Left lung (tissue), 14 donors: ENCODE measurements at places on chromosomes 3 and 15. TPM values are rescaled to one million over a fixed set of nuclear protein-coding genes. Genes with fewer than 3 reads are reported as not detected.

CCDC71 gene
- polyA plus RNA-seq, result 20.0 TPM

MNS1 gene
- polyA plus RNA-seq, result 22.8 TPM

HPS3 gene
- polyA plus RNA-seq, result 34.9 TPM

GCNT3 gene
- 1.4 TPM for polyA plus RNA-seq

DNA sequence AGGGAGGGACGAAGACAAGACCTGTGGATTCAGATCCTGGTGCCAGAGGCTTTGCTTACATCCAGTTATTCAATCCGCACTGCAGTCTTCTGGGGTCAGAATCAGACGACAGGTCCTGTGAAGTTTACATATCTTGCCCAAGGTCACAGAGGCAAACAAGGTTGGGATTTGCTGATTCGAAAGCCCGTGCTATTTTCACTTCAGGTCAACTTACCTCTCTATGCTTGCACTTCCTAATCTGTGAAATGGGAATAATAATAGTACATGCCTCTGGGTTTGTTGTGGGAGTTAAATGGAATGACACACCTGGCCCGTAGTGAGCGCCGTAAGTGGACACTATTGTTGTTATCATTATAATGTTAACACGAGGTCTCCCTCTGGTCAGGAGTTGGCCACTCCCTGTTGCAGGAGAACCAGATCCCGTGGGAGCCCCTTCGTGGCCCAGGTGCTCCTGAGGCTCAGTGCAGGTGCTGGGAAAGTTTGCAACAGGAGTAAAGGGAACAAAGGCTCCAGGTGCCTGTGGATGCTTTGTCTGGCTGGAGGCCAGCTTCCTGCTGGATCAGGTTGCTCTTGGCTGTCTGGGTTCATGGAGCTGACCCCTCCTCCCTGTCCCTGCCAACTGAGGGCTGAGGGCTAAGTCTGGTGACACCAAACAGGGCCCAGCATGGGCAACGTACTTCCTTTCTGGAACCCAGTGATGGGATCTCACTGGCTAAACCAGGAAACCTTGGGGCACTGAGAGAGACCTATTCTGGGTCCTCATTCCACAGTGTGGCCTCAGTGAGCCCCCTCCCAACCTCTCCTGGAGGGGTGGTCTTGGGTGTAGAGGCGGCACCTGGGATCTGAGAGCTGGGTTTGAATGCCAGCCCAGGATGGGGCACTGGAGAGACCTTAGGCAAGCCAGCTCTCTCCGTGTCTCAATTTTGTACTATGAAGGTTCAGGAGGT is 40.1 kb upstream of the SEMA4B start:
- DNase-seq, result no peak

- DNase-seq, result no peak
These were observed 428.8 kb upstream of the C2CD4B start for GRCh38 chr15:62593681-62594399.

- DNase-seq, result no peak
These were observed 35.0 kb downstream of the RPL39L start for GRCh38 chr3:187104342-187104741.

DNA sequence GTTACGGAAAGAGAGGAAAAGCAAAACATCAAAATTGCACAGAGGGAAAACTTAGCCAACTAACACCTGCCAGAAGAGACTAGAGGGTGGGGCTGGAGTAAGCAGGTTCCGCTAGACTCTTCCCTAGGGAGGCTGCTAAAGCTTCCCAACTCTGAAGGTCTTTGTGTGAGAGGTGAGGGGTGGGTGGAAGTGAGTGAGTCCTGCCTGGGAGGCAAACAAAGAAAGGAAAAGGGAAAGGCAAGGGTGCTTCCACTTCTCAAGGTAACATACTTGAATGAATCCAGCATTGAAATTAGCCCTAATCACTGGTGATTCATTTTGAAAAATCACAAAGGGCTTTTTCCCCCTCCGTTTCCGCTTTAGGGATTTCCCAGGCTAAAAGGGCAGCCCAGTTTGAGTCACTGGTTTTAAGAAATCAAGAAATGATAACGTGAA is 220.5 kb upstream of the ADAMTS9 start:
- no peak for DNase-seq

GRCh38 chr15:40333922-40334492 is 6.7 kb downstream of the CCDC9B start:
- peak; percentile 86 for DNase-seq

- peak; percentile 36 for DNase-seq
These were observed 942 bp downstream of the ELP6 start for GRCh38 chr3:47512416-47513124.

- DNase-seq, result no peak
These were observed 13.1 kb downstream of the SLC7A14 start for GRCh38 chr3:170572665-170573253.

GRCh38 chr3:99023590-99024192 is 122.2 kb upstream of the DCBLD2 start:
- DNase-seq, result no peak

GRCh38 chr3:57555306-57555705 is 768 bp upstream of the PDE12 start:
- no peak for DNase-seq

DNA sequence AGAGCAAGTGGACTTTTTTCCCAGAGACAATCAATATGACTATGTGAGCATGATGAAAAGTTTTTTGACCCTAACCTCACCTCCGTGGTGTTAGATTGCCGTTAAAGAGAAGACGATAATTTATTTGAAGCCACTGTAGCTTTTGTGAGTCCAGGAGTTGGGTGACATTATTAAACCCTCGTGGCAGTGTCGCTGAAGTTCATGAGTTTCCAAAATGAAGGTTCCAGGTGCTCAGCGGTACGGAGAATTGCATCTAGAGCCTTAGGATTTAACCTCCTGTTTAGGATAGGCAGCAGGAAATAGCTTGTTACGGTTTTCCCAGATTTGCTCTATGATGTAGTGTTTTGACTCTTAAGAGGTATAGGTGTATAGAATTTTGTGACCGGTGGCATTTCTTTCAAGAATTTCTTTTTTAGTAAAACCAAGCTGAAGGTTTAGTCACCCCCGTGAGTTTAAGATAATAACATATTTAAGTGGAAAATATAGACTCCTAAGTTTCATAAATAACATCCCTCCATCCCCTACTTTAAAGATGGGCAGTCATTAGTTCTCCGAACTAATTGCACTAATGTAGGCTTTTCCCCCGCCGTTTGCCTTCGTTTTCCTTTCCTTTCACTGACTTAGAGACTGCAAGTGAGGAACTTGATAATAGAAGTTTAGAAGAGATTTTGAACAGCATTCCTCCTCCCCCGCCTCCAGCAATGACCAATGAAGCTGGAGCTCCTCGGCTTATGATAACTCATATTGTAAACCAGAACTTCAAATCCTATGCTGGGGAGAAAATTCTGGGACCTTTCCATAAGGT is 2.0 kb downstream of the SMC4 start:
- peak; percentile 48 for DNase-seq

DNA sequence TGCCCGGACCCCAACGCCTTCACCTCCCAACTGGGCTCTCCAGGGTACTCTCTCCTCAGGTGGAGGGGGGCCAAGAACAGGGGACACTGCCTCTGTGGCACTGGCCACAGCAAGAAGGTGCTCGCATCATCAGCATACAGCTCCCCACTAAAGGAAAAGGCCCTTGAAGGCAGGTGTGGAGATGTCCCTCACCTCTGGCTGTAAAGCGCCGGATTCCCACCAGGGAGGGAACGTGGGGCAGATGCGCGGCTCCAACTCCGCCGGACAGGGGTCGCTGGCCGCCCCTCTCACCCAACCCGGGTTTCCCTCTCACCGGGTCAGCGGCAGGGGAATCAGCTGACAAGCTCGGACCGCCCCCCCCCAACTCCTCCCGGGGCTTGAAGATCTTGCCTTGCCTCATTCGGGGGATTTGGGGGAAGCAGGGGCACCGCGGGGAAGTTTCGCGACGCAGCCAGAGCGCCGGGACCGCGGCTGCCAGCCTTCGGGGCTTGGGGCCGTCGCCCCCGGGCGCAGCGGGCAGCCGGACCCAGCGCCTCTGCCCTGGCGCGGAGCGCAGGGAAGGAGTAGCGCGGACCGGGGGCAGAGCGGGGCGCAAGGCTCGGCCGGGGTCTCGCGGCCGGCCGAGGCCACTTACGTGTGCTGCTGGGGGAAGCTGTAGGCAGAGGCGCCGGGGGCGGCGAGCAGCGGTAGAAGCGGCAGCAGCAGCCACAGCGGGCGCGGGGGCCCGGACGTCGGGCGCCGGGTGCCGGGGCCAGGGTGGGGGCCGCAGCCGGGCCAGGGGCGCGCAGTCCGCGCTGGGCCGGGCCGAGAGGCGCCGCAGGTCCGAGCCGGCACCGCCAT is 630 bp downstream of the CACNA2D2 start:
- DNase-seq, result no peak

DNA sequence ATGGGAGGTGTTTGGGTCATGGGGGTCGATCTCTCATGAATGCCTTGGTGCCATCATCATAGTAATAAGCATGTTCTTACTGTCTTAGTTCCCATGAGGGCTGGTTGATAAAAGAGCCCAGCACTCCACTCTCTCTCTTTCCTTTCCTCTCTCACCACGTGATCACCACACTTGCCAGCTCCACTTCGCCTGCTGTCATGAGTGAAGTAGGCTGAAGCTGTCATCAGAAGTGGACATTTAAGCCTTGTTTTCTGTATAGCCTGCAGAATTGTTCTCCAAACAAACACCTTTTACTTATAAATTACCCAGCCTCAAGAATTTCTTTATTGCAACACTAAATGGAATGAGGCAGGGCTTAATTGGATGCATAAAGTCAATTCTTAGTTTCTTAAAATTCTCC is 6.1 kb downstream of the OR5H1 start:
- no peak for DNase-seq

DNA sequence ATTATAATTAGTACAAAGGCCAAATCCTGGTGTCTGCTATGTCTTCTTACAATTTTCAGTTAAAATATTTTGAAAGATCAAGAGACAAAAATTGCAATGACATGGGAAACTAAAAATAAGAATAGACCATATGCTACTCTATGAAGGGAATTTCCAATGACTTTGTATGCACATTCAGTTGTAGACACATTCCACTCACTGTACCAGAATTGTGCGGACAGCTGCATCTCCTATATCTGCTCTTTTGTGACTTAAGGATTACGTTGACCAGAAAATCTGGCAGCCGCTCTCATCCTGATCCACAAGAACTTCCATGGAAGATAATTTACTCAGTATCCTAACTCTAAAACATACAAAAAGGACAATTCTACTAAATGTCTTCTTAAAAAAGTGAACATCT is 493.9 kb upstream of the KCNMB2 start:
- DNase-seq, result no peak
